ENCODE measurements at places on chromosomes 7 and 10.
A peak's percentile ranks its signal among the peaks of the same experiment; 100 is the strongest.

- no peak for DNase-seq
Observed at GRCh38 chr10:8288600-8288999, 234.1 kb downstream of the GATA3 start.

DNA sequence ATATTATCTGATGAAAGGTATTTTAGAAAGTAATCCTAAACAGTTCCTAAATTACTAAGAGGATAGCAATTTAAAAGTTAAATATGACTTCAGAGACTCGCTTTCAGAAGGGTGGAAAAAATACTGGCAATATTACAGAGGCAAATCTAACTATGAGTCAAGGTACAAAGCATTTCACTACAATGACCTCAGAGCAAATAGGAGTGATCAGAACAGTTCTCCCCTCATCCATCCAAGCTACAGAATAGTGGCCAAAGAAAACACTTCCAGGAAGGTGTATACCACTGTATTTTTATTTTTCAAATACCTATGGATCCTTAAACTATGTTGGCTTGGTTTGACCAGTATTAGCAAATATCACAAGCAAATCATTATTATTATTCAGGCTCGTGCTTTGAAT, 112.8 kb upstream of the ODAD2 start:
- no peak for DNase-seq

GRCh38 chr10:784403-785088, 95.1 kb upstream of the DIP2C start:
- peak; percentile 48 for DNase-seq

GRCh38 chr7:124031919-124032318, 948 bp downstream of the TMEM229A start:
- no peak for DNase-seq

GRCh38 chr7:36190447-36191291, 37.6 kb downstream of the EEPD1 start:
- no peak for DNase-seq

- no peak for DNase-seq
Observed at GRCh38 chr10:1654811-1655356, 82.4 kb downstream of the ADARB2 start.

DNA sequence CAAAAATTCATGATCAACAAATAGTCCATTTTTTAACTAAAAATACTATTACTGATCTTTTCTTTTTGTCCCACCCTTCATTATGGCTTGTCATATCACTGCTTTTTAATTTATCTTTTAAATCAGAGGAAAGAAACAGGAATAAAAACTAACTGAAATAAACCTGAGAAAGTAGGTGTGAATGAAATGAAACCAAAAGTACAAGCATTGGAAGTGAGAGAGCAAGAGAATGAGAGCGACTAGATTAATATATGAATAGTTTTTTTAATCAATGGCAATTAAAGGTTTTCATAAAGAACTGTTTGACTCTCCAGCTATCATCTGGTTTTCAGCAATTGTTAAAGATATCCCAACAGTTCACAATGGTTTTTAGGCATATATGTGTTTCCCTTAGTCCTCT, 137.8 kb downstream of the SPAG6 start:
- no peak for DNase-seq

DNA sequence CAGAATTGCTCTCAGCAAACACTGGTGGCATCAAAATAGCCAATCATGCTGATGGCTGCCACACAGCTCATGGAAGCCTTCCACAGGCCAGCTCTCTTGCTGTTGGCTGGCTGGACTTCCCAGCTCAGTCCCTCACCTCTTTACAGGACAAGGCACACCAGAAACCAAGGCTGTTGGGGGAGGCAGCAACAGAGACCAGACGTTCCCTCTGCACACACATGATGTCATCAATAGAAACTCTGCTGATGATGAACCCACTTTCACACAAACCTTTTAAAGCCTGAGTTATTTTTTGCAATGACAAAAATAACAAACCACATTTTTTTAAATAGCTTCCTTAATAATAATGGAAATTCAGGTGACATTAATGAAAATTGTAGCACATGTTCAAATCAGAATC, 300.9 kb upstream of the C7orf33 start:
- DNase-seq = no peak

- DNase-seq = peak; percentile 9
Observed at GRCh38 chr10:45495438-45496152, 121.6 kb downstream of the ALOX5 start.

DNA sequence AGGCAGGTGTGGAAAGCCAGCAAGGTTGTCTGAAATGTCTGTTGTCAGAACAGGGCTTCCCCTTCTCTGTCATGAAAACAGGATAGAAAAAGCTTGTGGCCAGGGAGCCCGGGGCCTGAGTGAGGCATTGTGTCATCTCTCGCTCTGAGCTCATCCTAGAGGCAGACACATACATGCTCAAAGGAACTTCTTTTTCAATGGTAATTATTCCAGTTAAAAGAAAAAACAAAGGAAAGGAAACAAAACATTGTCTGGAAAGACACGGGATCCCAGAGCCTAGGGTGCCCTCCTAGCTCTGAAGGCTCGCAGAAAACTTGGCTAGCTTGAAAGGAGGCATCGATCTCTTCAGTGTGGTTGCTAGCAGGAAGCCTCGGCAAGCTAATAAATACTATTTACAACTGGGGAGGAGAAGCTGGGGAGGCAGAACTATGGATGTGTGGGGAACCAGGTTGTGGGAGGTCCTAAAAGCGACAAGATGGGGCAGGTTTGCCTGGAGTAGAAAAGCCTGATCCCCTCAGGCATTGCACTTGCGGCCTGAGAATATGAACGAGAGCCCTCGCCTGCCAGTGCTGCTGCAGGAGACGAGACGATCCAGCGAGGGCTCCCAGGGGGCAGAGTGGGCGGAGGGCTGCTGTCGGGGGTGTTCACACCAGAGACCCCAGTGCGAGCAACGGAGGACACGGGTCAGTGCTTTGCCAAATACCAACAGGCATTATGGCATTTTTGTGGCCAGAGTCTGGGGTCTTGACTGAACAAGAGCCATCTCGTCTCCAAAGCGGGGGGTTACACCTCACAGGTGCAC, 32.8 kb upstream of the DGKI start:
- peak; percentile 63 for DNase-seq

- no peak for DNase-seq
Observed at GRCh38 chr10:102243309-102243708, 2.0 kb upstream of the PITX3 start.

DNA sequence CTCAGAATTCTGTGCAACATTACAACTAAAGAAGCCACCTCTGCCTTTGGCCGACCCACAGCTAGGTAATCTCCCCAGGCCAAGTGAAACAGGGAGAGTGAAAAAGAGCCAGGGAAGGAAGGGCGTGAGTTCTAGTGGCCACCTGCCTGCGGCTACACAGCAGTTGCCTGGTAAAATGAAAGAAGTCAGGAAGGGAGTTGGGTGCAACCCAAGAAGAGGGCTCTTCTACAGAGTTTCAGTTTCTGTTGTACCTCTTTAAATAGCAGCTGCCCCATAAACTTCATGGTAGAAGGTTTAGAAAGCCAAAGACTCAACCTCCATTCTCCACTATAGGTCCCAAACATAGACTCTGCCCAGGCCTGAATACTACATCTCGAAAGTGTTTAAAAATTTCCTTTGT, 76.2 kb upstream of the TMEM168 start:
- no peak for DNase-seq

GRCh38 chr7:43942997-43943396, 16.8 kb downstream of the UBE2D4 start:
- no peak for DNase-seq

DNA sequence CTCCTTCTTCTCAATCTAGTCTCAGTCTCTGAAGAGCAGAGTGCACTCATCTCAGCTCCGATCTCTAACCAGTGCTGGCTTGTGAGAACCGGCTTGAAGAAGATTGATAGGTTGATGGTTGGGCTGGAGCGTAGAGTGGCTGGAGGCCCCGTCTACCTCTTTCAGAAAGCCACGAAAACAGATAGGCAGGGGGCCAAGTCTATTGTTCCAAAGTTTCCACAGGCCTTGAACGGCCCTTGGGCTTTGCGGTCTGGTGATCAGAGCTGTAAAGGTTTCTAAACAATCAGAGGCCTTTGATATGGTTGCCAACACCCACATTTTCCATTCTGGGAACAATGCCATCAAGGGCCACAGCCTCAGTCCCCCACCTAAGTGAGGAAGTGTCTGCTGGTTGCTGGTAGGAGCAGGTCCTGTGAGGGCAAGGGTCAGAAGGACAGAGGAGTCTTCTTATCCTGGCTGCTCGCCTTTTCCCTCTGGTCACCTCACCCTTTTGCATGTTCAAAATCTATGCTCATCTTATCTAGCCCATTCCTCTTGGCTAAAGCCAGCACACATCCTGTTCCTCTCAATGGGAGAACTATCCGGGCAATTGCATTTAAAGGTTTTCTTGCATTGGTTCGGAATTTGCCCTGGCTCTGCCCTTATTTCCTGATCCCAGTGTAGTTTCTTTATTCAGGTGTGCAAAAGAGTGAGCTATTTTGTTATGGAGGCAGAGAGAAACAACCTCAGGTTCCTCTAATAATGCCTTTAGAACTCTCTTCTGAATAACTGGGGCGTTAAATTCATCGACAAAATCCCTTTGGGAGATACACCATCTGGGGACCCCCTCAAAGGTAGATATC, 70.3 kb upstream of the KMT2E start:
- peak; percentile 79 for DNase-seq

DNA sequence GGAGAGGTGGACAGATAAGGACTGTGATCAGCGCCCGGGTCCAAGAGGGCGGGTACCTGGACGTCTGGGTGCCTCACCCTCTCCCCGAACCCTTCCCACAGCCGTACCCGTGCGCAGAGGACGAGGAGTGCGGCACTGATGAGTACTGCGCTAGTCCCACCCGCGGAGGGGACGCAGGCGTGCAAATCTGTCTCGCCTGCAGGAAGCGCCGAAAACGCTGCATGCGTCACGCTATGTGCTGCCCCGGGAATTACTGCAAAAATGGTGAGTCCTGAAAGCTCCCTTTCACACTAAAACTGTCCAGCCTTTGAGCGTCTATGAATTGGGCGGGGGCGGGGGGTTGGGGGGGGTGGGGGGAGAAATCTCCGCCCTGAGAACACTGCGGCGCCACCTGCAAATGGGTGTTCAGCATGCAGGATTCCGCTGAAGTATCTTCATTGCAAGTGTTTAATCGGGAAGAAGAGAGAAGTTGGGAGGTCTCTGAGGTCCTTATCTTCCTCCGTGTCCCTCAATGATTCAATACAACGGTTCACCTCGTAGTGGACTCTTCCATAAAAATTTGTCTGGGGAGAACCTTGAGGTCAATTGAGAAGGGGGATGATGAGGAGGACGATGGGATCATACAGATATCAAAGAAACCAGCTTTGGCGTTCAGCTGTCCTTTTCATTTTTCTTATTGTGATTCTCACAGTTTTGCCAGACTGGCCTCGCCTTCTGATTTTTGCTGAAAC, 906 bp downstream of the DKK1 start:
- DNase-seq = no peak

- no peak for DNase-seq
Observed at GRCh38 chr7:92156990-92157389, 22.0 kb downstream of the LRRD1 start.

- peak; percentile 20 for DNase-seq
Observed at GRCh38 chr10:30647089-30647488, 17.5 kb upstream of the LYZL2 start.

DNA sequence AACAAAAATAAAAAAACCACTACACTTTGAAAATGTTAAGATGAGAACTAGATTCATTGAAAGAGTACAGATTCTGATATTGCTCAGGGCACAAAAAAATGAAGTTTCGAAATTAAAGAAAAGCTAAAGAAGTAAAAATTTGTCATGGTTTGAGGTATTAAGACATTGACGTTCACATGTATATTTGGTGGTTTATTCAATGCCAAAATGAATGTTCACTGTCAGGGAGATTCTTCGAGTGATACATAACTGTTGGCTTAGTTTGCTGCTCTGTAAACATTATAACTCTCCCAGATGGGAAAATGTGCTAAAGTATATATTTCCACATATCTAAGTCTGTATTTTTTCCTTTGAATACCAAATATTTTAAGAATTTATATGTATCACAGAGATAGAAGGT, 345.0 kb downstream of the SEMA3D start:
- DNase-seq = no peak

GRCh38 chr7:132980402-132980801, 101.5 kb downstream of the CHCHD3 start:
- DNase-seq = no peak

DNA sequence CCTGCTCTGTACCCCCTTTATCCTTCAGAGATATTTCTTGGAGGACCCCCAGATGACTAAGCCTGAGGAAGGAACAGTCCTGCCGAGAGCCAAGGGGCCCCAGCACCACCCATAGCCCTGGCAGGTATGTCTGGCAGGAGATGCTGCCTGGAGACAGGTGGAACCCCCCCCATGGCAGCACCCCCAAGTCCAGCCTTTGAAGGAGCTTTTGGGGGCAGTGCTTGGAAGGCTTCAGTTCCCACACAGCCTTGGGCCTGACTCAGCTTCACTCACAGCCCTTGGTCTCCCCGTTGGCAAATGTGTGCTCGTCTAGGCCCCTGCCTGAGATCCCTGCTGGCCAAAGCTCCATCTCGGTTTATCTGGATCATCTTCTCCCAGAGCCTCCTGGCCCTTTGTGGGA, 23.0 kb upstream of the PCBD1 start:
- DNase-seq = no peak

GRCh38 chr7:131546583-131547141, 9.8 kb downstream of the PODXL start:
- peak; percentile 46 for DNase-seq

DNA sequence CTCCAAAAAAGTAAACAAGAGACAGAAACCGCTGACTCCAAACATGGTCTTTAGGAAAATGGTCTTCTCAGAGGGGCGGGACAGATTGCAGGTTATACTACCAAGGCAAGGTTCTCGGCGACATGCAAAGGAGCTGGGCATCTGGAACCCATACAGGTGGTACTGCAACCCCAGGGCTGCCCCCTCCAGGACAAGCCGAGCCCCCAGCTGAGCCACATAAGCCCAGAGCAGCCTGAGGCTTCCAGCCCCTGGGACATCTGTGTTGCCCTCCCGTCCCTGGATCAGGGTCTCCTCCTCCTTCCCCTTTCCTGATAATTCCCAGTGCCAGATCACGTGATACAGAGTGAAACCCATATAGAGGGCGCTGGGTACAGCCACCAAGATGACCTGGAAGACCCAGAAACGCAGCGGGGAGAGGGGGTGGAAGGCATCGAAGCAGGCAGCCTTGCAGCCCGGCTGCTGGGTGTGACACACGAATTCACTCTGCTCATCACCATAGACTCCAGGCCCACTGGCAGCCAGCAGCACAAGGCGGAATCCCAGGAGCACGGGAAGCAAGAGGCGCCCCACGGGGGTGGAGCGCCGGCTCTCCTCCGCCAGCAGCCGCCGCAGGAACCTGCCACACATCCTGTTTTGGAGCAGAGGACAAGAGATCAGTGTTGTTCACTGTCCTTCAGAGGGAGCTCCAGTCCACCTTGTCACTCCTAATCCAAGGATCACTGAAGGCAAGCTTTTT, at the start of gene GJC3:
TSS of gene GJC3 (minus strand) at position 627 of the 736 bp plus-strand sequence. CDS start at position 627, 0 bp downstream.
- peak; percentile 34 for DNase-seq

Measured in activated CD4-positive, alpha-beta T cell treated with anti-CD3 and anti-CD28 coated beads, Interleukin-2, Interleukin-4, amounts not matched to agents 100 ng/mL and 50 ng/mL, durations not matched to agents 16 hours and 8 hours (primary cell).